ENCODE measurements at places on chromosomes 4 and X. TPM values are rescaled to one million over a fixed set of nuclear protein-coding genes. Genes with fewer than 3 reads are reported as not detected.

GRCh38 chrX:82134378-82134777 is 932.5 kb downstream of the SH3BGRL start:
- H3K27ac ChIP-seq: no peak overlapping the region
- H3K4me1 ChIP-seq: no peaks in the 10 kb centered on the region
- no peak for DNase-seq
- no peaks in the 10 kb centered on the region for H3K27me3 ChIP-seq
- H3K4me3 ChIP-seq: no peak overlapping the region

The NDUFA1 gene
- 142 TPM for polyA plus RNA-seq

DNA sequence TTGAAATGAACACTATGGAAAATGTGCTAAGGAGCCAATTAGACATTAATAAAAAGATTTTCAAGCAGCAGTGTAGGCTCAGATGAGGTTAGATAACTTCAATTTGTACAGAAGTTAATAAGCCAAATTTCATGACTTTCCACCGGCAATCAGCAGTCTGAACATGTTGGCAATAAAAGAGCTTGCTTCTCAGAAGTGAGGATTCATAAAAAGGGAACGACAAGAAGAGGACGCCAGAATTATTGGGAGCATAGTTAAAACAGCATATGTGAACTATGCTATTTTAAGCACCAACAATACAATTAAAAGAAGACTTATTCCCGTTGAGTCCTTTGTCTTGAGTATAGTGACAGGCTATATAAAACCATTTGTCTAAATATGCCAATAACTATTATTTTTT is 785.3 kb downstream of the ADGRL3 start:
- no peak overlapping the region for H3K4me3 ChIP-seq
- no peak for DNase-seq
- H3K4me1 ChIP-seq: no peaks in the 10 kb centered on the region
- no peaks in the 10 kb centered on the region for H3K27me3 ChIP-seq
- H3K27ac ChIP-seq: no peak overlapping the region

GRCh38 chrX:69162361-69162865 is 2.8 kb downstream of the PJA1 start:
- DNase-seq: no peak
- no peak overlapping the region for H3K4me3 ChIP-seq
- peaks cover 15% of the 10 kb centered on the region for H3K4me1 ChIP-seq
- H3K27ac ChIP-seq: no peak overlapping the region
- peaks cover 19% of the 10 kb centered on the region for H3K36me3 ChIP-seq

DNA sequence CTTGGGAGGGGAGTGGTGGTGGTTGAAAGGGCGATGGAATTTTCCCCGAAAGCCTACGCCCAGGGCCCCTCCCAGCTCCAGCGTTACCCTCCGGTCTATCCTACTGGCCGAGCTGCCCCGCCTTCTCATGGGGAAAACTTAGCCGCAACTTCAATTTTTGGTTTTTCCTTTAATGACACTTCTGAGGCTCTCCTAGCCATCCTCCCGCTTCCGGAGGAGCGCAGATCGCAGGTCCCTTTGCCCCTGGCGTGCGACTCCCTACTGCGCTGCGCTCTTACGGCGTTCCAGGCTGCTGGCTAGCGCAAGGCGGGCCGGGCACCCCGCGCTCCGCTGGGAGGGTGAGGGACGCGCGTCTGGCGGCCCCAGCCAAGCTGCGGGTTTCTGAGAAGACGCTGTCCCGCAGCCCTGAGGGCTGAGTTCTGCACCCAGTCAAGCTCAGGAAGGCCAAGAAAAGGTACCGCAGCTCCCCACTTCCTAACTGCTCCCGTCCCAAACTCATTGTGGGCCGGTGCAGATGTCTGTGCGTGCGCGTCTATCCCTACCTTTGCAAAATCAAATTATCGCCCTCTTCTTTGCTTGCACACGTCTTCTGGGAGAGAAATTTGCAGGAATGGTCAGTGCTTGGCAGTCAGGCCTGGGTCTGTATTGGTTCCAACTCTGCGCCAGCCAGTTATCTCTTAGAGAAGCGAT is 533 bp downstream of the IL15 start:
- peak overlapping the region; percentile 93 for H3K27ac ChIP-seq
- peaks cover 14% of the 10 kb centered on the region for H3K27me3 ChIP-seq
- H3K4me1 ChIP-seq: peaks cover 60% of the 10 kb centered on the region
- peak; percentile 87 for DNase-seq
- H3K36me3 ChIP-seq: no peaks in the 10 kb centered on the region

The USP46 gene
- polyA plus RNA-seq: 1.5 TPM

The ADAD1 gene
- not detected for polyA plus RNA-seq

DNA sequence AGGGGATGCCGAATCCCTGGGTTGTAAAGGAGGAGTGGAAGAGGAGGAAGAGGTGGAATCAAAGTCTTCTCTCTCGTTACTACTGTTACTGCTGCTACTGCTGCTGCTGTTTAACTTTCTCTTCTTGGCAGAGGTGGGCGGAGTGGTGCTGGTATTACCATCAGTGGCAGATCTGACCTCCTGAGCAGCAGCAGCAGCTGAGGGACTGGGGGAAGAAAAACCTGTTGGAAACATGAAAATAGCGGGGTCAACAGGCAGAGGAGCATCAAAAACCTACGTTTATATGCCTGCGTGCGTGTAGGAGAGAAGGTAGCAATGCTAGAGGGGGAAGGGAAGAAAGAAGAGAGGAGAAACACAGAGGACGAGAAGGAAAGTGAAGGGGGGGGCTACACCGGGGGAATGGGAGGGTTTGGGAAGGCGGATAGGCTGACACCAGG is 339 bp downstream of the CUL4B start:
- DNase-seq: peak; percentile 76
- no peaks in the 10 kb centered on the region for H3K27me3 ChIP-seq
- H3K4me3 ChIP-seq: peak overlapping the region; percentile 60
- peaks cover 4% of the 10 kb centered on the region for H3K4me1 ChIP-seq
- peak overlapping the region; percentile 96 for H3K27ac ChIP-seq

- peaks cover 10% of the 10 kb centered on the region for H3K4me1 ChIP-seq
- H3K27ac ChIP-seq: no peak overlapping the region
- H3K4me3 ChIP-seq: no peak overlapping the region
- DNase-seq: no peak
- H3K27me3 ChIP-seq: no peaks in the 10 kb centered on the region
- H3K36me3 ChIP-seq: no peaks in the 10 kb centered on the region
Measured at GRCh38 chr4:173038192-173038896, 130.3 kb upstream of the GALNT7 start.

DNA sequence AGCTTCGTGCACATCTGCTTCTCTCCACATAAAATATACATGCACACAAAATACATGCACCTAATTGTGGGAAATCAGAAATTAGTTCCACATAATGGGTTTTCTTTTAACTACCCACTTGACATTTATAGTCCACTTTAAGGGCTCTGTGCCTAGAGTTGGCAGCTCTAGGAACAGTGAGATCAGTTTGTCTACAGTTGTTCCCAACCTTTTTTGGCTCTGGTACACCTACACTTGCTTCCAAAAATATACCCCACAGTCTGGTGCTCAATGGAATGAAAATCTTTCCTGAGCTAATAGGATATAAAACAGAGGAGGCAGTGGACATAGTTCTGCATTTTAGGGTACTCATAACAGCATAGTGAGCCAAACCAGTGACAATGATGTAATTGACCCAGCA is 36.1 kb downstream of the HDAC8 start:
- DNase-seq: no peak
- no peaks in the 10 kb centered on the region for H3K36me3 ChIP-seq
- no peak overlapping the region for H3K4me3 ChIP-seq
- H3K27ac ChIP-seq: no peak overlapping the region

DNA sequence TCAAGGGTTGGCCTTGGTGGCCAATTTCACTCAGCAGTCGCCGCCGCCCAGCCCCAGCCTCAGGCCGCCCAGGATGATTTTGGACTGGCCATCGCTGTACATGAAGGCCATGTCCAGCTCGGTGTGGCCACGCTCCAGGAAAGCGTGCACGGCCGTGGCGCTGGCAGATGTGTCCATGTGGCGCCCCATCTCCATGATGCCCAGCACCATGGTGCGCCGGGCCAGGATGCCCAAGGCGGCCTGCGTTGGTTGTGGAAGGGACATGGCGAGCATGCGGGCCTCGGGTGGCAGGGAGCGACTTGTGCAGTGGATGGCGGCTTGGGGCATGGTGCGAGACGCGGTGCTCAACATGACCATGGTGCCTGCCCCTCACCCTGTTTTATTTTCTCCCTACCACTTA is 55.4 kb downstream of the ZCCHC12 start:
- H3K36me3 ChIP-seq: no peaks in the 10 kb centered on the region
- H3K4me1 ChIP-seq: no peaks in the 10 kb centered on the region
- no peak overlapping the region for H3K4me3 ChIP-seq
- no peaks in the 10 kb centered on the region for H3K27me3 ChIP-seq
- DNase-seq: no peak

All from spleen (tissue), 13 donors.